Heart left ventricle (tissue), 16 donors: ENCODE measurements at places on chromosomes 2 and 18. TPM values are rescaled to one million over a fixed set of nuclear protein-coding genes. Genes with fewer than 3 reads are reported as not detected.

DNA sequence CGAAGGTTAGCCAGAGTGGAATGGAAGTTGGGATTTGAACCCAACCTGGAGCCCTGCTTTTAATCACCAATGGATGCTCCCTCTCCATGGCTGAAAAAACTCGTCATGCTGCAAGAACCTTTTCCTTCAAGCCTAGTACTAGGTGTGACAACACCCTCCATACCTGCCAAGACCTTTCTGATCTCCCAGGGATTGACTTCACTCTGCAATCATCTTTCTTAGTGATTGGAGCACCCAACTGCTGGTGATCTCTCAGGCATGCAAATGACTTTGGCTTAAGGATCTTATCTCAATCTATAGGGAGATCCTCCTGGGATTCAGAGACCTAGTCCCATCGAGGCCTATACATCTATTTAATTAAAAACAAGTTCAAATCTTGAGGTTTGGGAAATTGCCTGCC lies 23.5 kb upstream of the ITGB6 start:
- no peak overlapping the region for H3K27ac ChIP-seq
- H3K36me3 ChIP-seq = no peaks in the 10 kb centered on the region
- H3K4me1 ChIP-seq = peaks cover 11% of the 10 kb centered on the region
- no peak overlapping the region for H3K4me3 ChIP-seq
- no peak for DNase-seq

DNA sequence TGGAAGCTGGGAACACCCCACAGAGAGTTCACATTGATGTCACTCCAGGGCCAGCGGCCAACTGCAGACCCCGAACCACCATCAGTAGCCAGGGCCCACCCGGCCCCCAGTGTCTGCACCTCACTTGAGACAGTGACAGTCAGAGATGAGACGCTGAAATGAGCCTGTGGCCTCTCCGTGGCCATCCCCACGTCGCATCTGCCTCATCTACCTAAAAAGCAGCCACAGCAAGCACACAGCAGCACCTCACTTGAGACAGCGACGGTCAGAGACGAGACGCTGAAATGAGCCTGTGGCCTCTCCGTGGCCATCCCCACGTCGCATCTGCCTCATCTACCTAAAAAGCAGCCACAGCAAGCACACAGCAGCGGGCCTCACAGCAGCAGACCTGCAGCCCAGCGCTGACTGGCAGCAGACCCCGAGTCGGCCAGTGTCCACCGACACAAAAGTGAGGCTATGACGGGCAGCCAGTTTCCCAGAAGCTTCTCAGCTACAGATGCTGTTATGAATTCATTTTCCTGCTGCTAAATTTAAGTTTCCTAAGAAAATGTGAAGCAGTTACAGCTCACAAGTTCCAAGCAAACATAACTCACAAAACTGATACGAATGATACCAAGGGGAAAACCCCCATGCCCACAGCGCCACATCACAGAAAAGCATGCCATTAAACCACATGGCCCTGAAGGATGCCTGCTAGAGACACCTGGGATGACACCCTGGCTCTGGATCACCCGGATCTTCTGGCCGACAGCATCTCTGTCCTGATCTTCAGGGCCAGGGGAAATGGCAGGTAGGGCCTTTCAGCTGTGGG lies 27.7 kb downstream of the SNORC start:
- H3K27ac ChIP-seq = no peak overlapping the region
- no peaks in the 10 kb centered on the region for H3K36me3 ChIP-seq
- no peaks in the 10 kb centered on the region for H3K27me3 ChIP-seq
- no peaks in the 10 kb centered on the region for H3K4me1 ChIP-seq
- no peak overlapping the region for H3K4me3 ChIP-seq

DNA sequence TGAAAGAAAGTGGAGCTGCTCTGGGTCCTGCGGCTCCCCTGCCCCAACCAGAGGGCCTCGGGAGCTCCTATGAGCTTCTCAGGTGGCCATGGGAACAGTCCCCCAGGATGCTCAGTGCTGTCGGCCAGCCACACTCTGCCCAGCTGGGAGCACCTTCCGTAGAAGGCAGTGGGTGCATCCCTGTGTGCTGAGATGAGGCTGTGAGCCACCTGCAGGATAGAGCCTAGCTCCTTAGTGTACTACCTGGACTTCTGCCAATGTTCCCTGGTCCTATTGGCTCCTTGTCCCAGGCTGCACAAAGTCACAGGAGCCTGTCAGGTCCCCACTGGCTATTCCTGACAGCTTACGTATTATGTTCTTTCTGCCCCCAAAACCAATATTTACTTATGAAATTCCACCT lies 16.1 kb downstream of the PRELID3A start:
- H3K27ac ChIP-seq = no peak overlapping the region
- H3K27me3 ChIP-seq = no peaks in the 10 kb centered on the region
- no peak overlapping the region for H3K4me3 ChIP-seq
- no peak for DNase-seq

Gene FN1
- total RNA-seq = 118 TPM

Gene SERPINB12
- total RNA-seq = not detected

Gene IL37
- not detected for total RNA-seq
